ENCODE measurements at places on chromosomes 4 and X.
A peak's percentile ranks its signal among the peaks of the same experiment; 100 is the strongest.

DNA sequence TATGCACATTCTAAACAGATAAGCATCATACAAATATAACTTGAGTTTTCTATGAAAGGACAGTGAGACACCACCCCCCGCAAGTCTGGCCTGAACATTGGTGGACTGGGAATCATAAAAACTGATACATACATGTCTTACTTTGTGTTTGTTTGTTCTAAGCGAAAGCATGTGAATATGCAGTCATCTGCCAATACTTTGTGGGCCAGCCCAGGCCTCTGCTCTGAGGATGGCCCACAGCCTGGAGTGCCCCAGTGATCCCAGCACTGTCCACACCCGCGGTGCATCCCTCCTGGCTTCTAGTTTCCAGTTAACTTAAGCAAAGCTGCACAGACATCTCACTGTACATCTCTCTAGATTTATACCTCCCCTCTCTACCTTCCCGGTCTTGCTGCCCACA lies 146.5 kb downstream of the GPR143 start:
- no peak for DNase-seq

- no peak for DNase-seq
Measured at GRCh38 chr4:73018595-73018994, 50.9 kb downstream of the COX18 start.

GRCh38 chr4:174669270-174669669 lies 147.0 kb upstream of the HPGD start:
- peak; percentile 76 for DNase-seq

DNA sequence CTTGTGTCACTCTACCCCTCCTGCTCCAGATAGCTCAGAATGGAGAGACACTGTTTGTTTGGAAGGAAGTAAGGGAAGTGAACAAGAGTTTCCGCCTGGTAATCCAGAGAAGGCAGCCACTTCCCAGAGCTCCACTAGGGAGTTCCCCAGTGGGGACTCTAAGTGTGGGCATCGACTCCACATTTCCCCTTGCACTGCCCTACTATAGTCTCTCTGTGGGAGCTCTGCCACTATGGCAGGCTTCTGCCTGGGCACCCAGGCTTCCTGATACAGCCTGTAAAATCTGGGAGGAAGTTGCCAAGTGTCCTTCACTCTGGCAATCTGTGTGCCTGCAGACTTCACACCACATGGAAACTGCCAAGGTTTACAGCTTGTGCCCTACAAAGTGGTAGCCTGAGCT lies 245.8 kb upstream of the DMD start:
- DNase-seq: no peak

DNA sequence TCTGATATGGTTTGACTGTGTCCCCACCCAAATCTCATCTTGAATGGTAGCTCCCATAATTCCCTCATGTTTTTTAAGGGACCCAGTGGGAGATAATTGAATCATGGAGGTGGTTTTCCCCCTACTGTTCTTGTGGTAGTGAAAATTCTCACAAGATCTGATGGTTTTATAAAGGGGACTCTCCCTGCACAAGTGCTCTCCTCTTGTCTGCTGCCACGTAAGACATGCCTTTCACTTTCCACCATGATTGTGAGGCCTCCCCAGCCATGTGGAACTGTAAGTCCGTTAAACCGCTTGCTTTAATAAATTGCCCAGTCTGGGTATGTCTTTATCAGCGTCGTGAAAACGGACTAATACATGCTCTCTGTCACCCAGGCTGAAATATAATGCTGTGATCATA lies 200.9 kb upstream of the SLIT2 start:
- DNase-seq: no peak

DNA sequence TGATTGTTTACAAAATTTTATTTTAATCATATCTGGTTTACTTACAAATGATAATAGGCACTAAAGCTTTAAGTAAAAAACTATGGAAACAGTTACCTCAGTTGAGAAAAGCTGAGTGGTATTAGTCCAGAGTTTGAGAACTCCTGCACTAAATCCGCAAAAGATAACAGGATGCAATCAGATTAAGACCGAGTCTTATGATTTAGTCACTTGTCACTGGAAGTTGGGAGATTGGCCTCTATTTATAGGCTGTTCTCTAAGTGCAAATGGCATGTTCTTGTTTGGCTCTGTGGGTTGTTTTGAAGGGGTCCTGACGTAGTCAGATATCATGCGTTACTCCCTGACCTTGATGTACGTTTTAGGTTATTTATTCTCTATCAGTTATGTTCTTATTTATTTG lies 6.3 kb downstream of the GPAT3 start:
- DNase-seq: no peak

DNA sequence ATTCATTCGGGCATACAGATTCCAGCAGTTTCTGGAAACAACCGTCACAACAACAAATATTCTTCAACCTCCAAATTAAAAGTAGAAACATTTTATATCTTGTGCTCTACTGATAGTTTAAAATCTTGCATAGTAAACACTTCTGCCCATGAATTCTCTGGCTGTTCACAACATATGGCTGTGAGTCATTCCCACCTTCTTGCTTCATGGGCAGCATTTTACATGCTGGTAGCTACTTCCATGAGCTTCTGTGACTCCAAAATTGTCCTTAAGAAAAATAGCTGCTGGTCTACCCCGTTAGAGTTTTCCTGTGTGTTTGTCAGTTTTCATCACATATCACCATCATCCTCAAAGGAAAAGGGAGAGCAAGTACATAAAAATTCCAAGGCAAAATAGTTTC lies 22.7 kb downstream of the PNPLA4 start:
- no peak for DNase-seq

GRCh38 chr4:94870146-94870545 lies 112.4 kb downstream of the BMPR1B start:
- DNase-seq: no peak

DNA sequence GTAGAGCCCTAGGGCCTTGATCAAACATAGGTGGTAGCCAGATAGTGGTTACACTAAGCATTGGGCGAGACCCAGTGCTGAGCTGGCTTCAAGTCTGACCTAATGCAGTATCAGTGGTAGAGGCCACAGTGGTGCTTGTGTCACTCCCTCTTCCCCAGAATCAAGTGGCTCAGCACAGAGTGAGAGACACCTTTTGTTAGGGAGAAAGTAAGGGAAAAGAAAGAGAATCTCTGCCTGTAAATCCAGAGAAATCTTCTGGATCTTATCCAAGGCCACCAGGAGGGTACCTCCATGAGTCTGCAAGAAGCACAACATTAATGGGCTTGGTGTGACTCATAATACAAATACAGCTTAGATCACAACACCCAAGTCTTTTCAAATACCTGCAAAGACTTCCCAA lies 117.7 kb upstream of the SLC6A14 start:
- no peak for DNase-seq

- DNase-seq: peak; percentile 62
Measured at GRCh38 chr4:48017108-48017571, 568 bp downstream of the NIPAL1 start.

- peak; percentile 15 for DNase-seq
Measured at GRCh38 chrX:154050113-154050495, 30.4 kb upstream of the IRAK1 start.

- DNase-seq: no peak
Measured at GRCh38 chr4:188822698-188823097, 683.5 kb downstream of the TRIML1 start.

DNA sequence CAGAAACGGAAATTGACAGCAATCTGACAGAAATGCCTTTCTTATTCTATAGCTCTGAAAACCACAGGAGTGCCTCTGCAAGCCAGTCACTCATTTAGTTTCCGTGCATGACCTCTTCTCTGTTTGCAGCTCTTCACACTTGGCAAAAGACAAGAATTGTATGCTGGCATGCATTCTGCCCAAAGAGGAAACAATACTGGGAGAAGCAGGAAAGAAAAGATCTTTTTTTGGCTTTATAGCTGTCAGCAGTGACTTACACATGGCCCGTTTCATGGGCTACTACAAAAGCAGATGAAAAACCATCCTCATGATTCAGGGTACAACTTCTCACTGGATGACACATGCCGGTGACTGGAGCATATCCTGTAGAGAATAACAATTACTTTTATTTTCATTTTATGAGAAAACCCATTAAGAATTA lies 249.4 kb downstream of the ADAMTS3 start:
- peak; percentile 45 for DNase-seq

GRCh38 chrX:1591863-1592469 lies 562 bp downstream of the AKAP17A start:
- DNase-seq: peak; percentile 53

- DNase-seq: no peak
Measured at GRCh38 chr4:145788755-145789154, 108.8 kb downstream of the C4orf51 start.

GRCh38 chr4:74267998-74268606 lies 40.2 kb upstream of the EPGN start:
- peak; percentile 57 for DNase-seq

- no peak for DNase-seq
Measured at GRCh38 chr4:78923464-78924312, 15.6 kb downstream of the PAQR3 start.

- DNase-seq: no peak
Measured at GRCh38 chrX:12844319-12844718, 22.6 kb upstream of the TLR7 start.

- DNase-seq: no peak
Measured at GRCh38 chrX:46637938-46638337, 64.4 kb downstream of the CHST7 start.

GRCh38 chr4:101862595-101862994 lies 72.1 kb downstream of the BANK1 start:
- no peak for DNase-seq

- no peak for DNase-seq
Measured at GRCh38 chr4:18976884-18977283, 955.3 kb upstream of the LCORL start.

GRCh38 chrX:100830547-100830946 lies 10.4 kb downstream of the CSTF2 start:
- DNase-seq: no peak

GRCh38 chr4:113677325-113677724 lies 84.2 kb downstream of the CAMK2D start:
- DNase-seq: no peak

DNA sequence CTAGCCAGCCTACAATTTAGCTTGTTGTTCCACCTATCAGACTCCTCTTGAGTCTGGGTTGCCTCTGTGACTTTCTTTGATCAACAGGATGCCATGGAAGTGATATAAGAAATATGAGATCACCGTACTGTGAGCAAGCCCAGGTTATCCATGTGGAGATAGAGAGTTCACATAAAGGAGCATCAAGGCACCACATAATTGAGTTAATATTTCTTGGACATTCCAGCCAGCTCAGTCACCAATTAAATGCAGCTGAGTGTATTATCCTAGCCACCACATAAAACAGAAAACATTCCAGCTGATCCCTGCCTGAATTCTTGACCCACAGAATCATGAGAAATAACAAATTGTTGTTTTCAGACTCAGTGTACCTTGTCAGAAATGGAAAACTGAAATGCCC lies 253.6 kb downstream of the PPP1R2C start:
- DNase-seq: peak; percentile 10

DNA sequence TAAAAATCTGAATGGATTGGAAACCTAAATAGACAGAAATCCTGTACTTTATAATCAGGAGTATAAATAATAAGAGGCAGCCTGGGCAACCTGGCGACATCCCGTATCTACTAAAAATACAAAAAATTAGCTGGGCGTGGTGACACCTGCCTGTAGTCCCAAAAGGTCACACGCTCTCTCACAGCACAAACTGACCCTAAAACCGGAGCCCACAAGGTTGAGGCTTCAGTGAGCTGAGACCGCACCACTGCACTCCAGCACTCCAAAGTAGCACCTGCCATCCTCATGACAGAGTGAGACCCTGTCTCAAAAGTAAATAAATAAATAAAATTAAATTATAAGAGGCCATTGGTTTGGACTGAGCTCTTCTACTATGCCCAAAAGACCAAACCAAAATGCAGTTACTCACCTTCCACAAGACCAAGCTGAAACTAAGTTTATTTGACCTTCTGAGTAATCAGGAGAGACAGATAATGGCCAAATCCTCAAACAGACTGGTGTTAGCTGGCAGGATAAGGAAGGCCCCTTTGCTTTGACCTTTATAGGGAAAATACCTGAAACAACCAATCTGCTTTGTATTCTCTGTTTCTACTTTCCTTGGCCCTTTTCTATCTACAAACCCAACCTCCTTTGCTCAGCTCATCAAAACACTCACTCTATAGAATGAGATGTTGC lies 3.2 kb upstream of the GRSF1 start:
- no peak for DNase-seq

GRCh38 chr4:25454476-25454875 lies 77.4 kb downstream of the ANAPC4 start:
- no peak for DNase-seq

DNA sequence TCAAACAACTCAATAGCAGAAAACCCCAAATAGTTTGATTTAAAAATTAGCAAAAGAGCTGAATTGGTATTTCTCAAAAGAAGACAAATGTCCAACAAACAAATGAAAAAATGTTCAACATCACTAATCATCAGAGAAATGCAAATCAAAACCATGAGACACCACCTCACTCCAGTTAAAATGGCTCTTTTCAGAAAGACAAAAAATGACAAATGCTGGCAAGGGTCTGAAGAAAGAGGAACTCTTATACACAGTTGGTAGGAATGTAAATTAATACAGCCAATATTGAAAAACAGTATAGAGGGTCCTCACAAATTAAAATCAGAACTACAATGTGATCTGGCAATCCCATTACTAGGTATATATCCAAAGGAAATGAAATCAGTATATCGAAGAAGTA lies 70.4 kb downstream of the FBXL5 start:
- no peak for DNase-seq

DNA sequence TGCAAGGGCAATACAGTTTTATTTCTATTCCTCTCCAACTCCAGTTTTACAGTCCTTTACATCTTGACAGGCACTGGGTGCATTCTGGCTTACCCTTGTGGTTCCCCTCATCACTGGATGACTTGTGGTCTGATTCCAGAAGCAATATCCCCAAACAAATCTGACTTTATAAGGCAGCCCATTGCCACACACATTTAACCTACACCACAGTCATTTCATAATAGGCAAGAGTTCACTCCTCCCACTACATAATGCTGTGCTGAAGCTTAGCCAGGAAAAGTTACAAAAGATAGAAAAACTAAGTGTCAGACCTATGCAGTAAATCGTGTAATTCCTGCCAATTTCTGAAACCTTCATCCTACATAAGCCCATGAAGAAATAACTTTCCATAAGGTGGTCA lies 82.9 kb upstream of the MID1IP1 start:
- DNase-seq: no peak

All from GM03348 (cell line).